Subcutaneous adipose tissue (tissue), 4 donors: ENCODE measurements at places on chromosomes 16 and 17. TPM values are rescaled to one million over a fixed set of nuclear protein-coding genes. Genes with fewer than 3 reads are reported as not detected.

The ZNF500 gene
- 9.6 TPM for total RNA-seq

The KRTAP4-9 gene
- not detected for total RNA-seq

The EPOP gene
- total RNA-seq, result 1.1 TPM

The LAT gene
- total RNA-seq, result 10.0 TPM

The RHBDL1 gene
- 1.3 TPM for total RNA-seq

The IQCK gene
- 29.8 TPM for total RNA-seq

The CORO1A gene
- total RNA-seq, result 45.1 TPM

The TTC19 gene
- total RNA-seq, result 54.4 TPM

The NPIPA8 gene
- total RNA-seq, result not detected

The NDUFAB1 gene
- 46.7 TPM for total RNA-seq

The IRF8 gene
- 156 TPM for total RNA-seq

The TOX3 gene
- total RNA-seq, result 0.57 TPM

The GCGR gene
- not detected for total RNA-seq

The DNASE1L2 gene
- not detected for total RNA-seq

The BCO1 gene
- not detected for total RNA-seq

The KRT33B gene
- not detected for total RNA-seq

The RRAD gene
- total RNA-seq, result 15.9 TPM

The ANKRD40CL gene
- not detected for total RNA-seq

The RTN4RL1 gene
- total RNA-seq, result 8.1 TPM

The CIITA gene
- total RNA-seq, result 11.7 TPM

The CFAP97D1 gene
- total RNA-seq, result not detected

The HS3ST3A1 gene
- not detected for total RNA-seq

The OTOA gene
- total RNA-seq, result 1.5 TPM

The GPRC5C gene
- 8.0 TPM for total RNA-seq

The COPZ2 gene
- 71.7 TPM for total RNA-seq

The FOXN1 gene
- total RNA-seq, result not detected

The AANAT gene
- not detected for total RNA-seq

The TLCD3B gene
- not detected for total RNA-seq

The ITGAD gene
- total RNA-seq, result 0.68 TPM

The ABCA6 gene
- total RNA-seq, result 351 TPM

The HAP1 gene
- not detected for total RNA-seq

The KRT39 gene
- not detected for total RNA-seq

The MYH11 gene
- 43.7 TPM for total RNA-seq

The SCNN1B gene
- 30.3 TPM for total RNA-seq

The TAF1C gene
- 34.1 TPM for total RNA-seq

The C1QTNF1 gene
- 469 TPM for total RNA-seq

The TEX19 gene
- not detected for total RNA-seq

The RNF222 gene
- total RNA-seq, result not detected

The NPIPB6 gene
- total RNA-seq, result 13.6 TPM

The KCNG4 gene
- not detected for total RNA-seq

The TRIM25 gene
- 42.6 TPM for total RNA-seq

The HBA2 gene
- total RNA-seq, result 25.2 TPM

The TMEM132E gene
- 0.17 TPM for total RNA-seq

The FBXW10B gene
- total RNA-seq, result 2.1 TPM

The SPNS3 gene
- not detected for total RNA-seq

The GUCY2D gene
- total RNA-seq, result not detected

The PRPSAP2 gene
- 12.6 TPM for total RNA-seq

The TSNAXIP1 gene
- 1.0 TPM for total RNA-seq

The PLCD3 gene
- total RNA-seq, result 22.3 TPM

The CD300H gene
- not detected for total RNA-seq

The MT4 gene
- total RNA-seq, result not detected

The NOG gene
- total RNA-seq, result 0.34 TPM

The ATP1B2 gene
- 0.38 TPM for total RNA-seq

The C17orf67 gene
- 1.3 TPM for total RNA-seq
